Gastroesophageal sphincter (tissue), 4 donors: ENCODE measurements at places on chromosomes 5 and 9.

GRCh38 chr9:68847765-68848164 is 142.7 kb downstream of the PIP5K1B start:
- ATAC-seq, result no peak

DNA sequence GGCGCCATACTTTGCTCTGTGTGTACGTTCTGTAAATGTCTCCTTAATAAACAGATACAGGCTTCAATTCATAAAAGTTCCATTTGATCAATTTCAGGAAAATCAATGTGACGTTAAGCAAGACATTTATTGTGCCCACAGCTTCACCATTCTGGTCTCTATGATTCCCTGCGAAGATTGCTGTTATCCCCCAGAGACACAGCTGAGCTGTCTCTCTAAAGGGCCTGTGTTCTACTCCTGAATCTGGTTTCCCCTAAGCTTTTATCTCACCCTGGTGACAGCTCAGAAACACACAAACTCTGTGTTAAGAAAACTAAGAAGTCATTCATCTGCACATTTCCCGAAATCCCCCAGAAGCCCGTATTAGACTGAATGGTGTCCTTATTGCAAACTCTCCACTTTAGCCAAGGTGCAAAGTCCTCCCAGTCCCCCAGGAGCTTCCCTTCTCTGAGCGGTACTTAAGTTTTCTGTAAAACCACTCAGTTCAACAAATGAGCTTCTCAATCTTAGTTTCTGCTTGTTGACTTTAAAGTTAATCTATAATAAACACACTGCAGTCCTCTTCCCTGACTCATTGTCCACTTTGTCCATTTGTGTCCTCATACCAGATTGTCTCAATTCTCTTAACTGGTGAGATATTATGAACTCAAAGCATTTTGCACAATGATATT is 1.4 kb upstream of the C5orf15 start:
- ATAC-seq, result no peak

- ATAC-seq, result no peak
These were observed 23.8 kb downstream of the TUSC1 start for GRCh38 chr9:25654417-25654816.

- ATAC-seq, result peak; percentile 77
These were observed 118.3 kb downstream of the NR6A1 start for GRCh38 chr9:124652615-124653393.

- no peak for ATAC-seq
These were observed 212.2 kb upstream of the MVB12B start for GRCh38 chr9:126114409-126114760.

- ATAC-seq, result no peak
These were observed 155.6 kb downstream of the TRIM32 start for GRCh38 chr9:116842658-116843057.

- ATAC-seq, result no peak
These were observed 18.0 kb upstream of the SMC2 start for GRCh38 chr9:104075801-104076753.

GRCh38 chr5:42235837-42236236 is 187.4 kb upstream of the GHR start:
- ATAC-seq, result peak; percentile 60

- no peak for ATAC-seq
These were observed 162.9 kb upstream of the NMUR2 start for GRCh38 chr5:152568016-152568415.

GRCh38 chr5:94796586-94796985 is 178.1 kb downstream of the SLF1 start:
- no peak for ATAC-seq

DNA sequence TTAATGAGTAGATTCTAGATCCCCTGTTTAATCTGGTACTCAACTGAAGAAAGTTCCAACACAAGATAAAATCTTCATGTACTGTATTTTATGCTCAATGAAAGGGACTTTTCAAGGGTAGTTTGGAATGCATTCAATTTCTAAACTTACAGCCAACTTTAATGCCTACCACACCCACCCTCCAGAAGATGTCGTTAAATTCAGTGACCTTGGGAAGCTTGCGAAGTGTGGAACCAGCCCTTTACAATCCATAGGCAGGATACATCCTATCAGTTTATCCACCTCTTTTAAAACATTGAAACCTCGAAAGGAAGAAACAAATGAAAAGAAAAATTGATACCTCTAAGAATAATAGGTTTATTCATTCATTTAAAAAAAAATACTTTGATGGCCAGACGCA is 20.2 kb downstream of the TRPM6 start:
- ATAC-seq, result no peak

- ATAC-seq, result no peak
These were observed 174.7 kb downstream of the HMHB1 start for GRCh38 chr5:143986516-143987212.
